Renal cortical epithelial cell (primary cell): ENCODE measurements at places on chromosomes 11 and 22.
A peak's percentile ranks its signal among the peaks of the same experiment; 100 is the strongest.

- DNase-seq: peak; percentile 88
Measured at GRCh38 chr11:121613724-121614123, 161.0 kb upstream of the SORL1-AS1 start.

DNA sequence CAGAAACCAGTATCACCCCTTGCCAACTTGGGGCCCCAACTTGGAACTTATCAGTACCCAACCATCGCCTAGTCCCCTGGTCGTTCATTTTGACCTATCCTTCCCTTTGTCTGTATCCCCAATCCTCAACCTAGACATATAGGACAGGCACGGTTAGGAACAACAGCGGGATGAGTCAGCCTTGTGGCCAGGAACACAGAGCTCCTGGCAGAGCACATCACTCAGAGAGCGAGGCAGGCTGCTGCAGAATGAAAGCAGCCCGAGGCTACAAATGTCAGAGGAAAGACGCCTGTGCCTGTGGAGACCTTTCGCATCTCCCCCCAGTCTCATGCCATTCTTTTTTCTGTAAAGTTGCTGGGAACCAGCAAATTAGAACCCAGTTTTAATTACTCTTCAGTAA is 14.6 kb downstream of the DKK3 start:
- peak; percentile 83 for DNase-seq

- DNase-seq: no peak
Measured at GRCh38 chr22:31029276-31029675, 51.8 kb upstream of the SMTN start.

GRCh38 chr22:32839831-32840584 is 38.5 kb downstream of the TIMP3 start:
- no peak for DNase-seq

GRCh38 chr11:26702406-26702805 is 19.5 kb downstream of the SLC5A12 start:
- no peak for DNase-seq

DNA sequence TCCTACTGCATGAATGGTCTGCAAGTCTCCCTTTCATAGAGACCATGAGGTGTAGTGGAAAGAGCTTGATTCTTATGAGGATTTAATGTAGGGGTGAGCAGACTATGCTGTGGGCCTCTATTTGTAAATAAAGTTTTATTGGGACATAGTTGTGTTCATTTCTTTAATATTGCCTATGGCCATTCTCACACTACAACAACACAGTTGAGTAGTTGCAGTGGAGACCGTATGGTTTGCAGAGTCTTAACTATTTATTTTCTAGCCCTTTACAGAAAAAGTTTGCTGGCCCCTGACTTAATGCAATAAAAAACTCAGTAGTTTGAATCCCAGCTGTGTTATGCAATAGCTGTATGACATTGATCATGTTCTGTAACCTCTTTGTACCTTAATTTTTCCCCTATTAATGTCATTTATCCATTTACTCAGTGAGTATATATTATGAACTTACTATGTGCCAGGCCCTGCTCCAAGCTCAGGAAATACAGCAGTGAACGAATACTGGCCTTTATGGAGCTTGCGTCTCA is 106.3 kb downstream of the ATXN10 start:
- no peak for DNase-seq

DNA sequence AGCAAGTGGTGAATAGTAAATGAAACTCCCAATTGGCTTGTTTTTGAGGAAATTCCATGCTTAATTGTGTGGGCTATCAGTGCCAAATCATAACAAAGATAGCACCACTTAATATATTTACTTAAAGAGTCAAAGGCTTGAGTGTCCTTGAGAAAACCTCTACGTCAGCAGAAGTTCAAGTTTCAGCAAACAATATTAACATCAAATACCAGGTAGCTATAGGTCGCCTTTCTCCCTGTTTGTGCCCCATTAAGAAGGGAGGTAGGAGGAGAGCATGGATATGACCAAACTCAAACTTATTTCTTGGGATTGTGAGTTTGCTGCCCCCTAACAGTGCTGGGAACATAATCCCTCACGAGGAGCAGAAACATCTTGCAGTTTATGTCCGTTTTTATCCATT is 105.6 kb upstream of the SYN3 start:
- DNase-seq: no peak

DNA sequence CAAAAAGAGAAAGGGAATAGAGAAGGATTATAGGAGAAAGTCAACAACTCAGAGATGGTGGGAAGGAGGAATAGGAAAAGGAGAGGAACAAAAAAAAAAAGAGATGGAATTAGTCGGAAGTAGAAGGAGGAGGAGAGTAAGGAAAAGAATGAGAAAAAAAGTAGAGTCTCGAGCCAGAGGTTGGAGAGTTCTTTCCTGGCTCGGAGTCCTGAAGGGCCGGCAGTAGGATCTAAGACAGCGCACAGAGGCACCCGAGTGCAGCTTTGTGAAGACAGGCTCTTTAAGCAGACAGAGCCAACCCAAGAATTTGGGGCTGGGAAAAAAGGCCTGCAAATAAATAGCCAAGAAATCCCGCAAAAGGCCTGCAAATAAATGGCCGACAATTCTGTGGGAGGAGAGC is 170.4 kb upstream of the CCDC90B start:
- DNase-seq: no peak
